ENCODE measurements at places on chromosomes 1 and 21.

DNA sequence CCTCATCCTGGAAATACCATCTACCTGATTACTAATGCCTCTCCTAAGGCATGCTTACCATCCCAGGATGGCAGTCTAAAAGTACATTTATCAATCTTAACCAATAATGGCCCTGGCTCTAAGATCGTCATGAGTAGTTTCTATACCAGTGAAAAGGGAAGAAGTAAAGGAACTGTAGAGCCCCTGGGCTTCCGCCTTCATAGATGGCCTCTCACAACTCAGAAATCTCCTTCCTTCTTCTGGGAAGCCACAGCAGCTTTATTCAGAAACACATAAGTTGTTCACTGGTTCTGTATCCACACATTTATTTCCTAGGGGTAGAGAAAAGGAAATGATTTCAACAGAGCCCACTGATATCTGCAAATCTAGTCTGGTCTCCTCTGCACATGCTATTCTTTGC lies 41.0 kb upstream of the CD5L start:
- no peak for DNase-seq

DNA sequence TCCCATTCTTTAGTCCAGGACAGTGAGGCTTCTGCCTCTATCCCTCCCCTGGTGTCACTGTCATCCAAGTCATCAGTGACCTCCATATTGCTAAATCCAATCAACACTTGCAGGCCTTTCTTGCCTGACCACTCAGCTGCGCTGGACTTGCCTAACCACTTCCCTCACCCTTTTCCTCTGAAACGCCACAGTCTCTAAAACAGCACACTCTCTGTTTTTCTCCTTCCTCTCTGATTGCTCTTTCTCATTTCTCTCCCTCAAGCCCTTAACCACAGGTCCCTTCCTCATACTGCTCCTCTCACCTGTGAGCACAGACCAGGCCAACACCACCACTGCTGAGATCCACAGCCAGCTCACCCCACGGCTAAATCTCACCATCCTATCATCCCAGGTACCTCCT lies 17.5 kb downstream of the TAL1 start:
- DNase-seq, result no peak

- DNase-seq, result no peak
These were observed 5.7 kb downstream of the FBLIM1 start for GRCh38 chr1:15764269-15764764.

DNA sequence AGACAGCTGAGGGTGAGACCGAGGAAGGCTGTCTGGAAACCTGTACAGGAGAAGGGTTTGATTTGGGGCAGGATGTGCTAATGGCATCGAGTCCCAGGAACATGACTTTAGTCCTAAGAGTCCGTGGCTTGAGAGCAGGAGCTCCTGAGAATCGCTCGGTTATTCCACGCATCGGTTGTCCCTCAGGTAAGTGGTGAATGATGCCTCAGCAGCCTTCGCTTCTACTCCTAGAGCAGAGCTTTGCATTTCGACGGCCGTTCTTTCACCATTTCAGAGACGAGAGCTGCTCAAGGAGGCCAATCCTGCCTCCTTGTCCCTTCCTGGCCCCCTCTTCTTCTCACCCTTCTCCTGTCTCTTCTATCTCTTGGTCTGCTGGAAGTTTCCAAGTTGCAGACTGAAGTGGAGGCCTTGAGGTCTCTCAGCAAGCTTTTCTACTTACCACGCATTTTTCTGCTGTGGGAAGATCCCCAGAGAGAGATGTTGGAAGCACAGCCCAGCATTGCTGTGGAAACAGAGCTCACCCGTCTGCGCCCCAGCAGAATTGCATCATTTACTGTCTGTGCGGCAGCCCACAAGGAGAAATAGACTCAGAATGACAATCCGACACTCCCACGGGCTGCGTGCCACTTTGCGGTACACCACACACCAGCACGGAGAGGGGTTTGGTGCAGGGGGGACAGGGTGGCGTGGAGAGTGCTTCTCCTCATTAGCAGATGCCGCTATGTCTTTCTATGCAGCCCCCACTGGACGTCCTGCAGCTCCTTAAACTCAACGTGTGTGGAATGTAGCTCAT lies 270.7 kb upstream of the C1orf174 start:
- DNase-seq, result no peak

- DNase-seq, result peak; percentile 34
These were observed 364.1 kb upstream of the LYPLAL1 start for GRCh38 chr1:218809625-218810024.

DNA sequence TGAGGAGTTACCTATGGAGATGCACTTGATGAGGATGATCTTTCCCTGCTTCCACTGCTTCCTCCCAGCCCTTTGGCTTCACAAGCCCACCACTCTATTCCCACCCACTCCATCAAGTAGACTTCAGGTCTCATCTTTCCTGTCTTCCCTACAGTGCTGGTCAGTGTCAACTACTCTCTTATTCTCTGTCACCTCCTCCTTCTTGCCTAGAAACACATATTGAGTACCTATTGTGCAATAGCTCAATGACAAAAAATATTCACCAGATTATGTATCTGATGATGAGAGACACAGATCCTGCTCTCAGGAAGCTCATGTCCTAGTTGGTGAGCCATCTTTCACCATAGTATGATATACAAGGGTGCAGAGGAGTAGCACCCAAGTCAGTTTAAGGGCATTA lies 82.2 kb upstream of the NFASC start:
- DNase-seq, result no peak

DNA sequence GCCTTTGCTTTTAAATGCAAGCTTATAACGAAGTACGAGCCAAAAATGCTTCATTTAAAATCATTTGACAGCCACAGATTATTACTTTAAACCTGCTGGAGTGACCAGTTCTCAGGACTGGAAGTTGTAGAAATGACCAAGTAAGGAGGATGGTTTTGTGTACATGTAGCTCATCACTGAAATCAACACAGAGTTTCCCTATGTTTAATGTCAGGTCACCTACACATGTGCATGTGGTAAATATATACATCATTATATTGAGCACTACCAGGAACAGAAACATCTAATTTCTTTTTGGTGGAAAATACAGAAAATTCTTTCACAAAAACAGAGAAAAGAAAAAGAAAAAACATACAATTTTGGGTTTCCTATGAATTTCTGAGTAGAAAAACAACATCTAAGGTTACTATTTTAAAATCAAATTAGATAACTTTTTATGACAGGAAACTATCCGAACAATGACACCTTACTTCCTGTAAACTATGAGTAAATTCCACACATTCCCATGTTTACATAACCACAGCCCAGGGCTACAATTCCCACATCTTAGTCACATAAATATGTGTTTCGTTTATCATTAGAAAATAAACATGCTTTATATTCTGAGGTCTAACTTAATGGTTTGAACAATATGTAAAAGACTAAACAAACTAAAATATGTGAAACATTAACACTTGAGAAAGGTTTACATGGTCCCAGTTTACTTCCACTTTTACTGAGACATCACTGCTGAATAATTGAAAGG lies 73.6 kb downstream of the ZNF281 start:
- peak; percentile 88 for DNase-seq

DNA sequence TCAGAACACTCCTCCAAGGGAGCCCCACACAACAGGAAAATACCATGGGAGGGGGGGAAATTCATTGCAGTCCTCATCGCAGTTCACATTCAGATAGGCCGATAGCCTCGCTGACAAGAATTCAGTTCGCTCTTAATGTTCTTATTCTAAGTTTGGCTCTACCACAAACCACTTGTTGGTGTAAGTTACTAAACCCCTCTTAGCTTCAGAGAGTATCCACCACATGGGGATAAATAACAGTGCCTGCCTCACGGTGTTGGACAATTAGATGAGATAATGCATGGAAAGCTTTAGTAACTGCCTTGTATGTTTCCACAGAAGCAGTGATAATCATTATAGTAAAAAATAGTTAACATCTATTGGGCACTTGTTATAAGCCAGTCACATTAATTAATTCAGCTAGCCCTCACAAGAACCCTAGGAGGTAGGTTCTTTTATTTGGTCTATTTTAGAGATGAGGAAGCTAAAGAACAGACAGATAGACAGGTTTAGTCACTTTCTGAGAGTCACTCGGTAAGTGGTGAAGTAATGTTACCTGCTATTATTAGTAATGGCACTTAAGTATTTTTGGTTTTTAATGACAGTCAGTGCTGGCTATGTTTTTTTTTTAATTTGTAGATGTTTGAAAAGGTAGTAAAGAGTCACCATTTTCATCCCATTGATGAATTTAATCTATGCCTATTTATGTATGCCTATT lies 10.1 kb downstream of the VAV3 start:
- no peak for DNase-seq

DNA sequence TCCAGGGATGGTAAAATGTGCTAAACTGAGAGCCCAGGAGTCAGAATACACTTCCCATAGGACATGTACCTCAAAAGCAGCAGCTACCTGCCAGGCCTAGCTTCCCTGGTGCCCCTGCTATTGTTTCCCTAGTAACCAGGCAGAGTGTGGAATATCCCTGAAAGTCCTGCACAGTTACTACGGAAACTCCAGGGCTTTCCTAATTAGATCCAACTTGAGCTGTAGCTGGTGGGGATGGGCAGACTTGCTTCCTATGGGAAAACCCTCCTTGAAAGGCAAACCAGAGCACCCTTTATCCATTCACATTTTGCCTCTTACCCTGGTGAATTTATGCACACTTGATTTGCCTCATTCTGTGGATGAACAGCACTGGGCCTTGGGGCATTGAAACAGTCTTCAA lies 559.9 kb upstream of the PBX1 start:
- no peak for DNase-seq

DNA sequence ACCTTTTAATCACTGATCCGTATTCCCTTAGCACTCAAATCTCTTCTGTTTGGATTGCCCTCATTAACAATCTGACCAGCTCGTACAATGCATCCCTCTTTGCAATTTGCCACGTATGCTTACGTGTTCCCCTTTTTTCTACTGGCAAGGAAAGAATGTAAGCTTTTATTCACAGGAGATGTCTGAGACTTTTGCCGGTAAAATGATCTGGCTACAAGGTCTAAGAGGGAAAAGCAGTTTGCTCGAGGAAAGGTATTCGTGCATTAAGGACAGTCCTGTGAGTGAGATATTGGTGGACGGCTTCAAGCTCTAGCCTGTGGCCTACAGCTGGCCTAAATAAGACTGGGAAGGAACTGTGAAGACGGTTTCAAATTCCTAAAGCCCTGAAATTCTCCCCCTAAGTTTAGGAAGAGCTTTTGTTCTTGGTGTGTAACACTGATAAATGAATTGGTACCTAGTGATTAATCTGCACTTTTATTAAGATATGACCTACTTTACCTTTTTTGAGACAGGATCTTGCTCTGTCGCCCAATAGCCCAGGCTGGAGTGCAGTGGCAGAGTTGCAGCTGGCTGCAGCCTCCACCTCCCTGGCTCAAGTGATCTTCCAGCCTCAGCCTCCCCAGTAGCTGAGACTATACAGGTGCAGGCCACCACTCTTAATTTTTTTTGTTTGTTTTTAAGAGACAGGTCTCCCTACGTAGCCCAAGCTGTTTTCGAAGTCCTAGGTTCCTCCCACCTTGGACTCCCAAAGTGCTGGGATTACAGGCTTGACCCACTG lies 895 bp upstream of the UBR4 start:
- DNase-seq, result peak; percentile 28

DNA sequence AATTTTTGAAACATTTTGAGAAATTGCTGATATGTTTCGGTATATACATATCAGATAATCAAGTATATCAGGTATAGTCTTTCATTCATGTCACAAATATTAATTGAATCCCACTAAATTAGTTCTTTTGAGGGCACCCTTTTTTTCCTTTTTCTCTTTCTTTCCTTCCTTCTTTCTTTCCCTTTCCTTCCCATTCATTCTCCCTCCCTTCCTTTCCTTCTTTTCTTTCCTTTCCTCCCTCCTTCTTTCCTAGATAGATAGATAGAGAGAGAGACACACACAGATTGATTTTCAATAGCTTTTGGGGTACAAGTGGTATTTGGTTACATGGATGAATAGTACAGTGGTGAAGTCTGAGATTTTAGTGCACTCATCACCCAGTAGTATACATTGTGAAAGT lies 5.7 kb downstream of the NSL1 start:
- no peak for DNase-seq

GRCh38 chr1:78790174-78790573 lies 140.5 kb downstream of the IFI44 start:
- no peak for DNase-seq

- DNase-seq, result no peak
These were observed 74.2 kb downstream of the TOMM20 start for GRCh38 chr1:235054466-235054865.

DNA sequence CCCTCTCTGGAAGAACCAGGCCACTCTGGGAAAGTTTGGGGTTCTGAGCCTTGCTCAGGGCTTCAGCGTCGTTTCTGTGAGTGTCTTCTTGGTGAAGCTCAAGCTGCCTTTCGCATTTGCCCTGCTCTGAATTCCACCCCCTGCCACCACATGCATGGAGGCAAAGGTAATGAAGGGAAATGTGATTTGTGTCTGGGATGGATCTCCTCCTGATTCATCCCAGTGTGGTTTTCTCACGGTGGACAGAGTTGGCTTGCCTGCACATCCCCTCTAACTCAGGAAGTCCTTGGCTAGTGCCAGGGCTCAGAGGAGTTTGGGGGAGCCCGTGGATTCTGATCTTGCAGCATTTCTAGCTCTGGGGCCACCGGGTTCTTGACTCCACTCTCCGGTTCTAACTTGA lies 173.6 kb upstream of the RAB4A start:
- DNase-seq, result no peak

- DNase-seq, result no peak
These were observed 1376.2 kb downstream of the NCAM2 start for GRCh38 chr21:22374218-22374969.

DNA sequence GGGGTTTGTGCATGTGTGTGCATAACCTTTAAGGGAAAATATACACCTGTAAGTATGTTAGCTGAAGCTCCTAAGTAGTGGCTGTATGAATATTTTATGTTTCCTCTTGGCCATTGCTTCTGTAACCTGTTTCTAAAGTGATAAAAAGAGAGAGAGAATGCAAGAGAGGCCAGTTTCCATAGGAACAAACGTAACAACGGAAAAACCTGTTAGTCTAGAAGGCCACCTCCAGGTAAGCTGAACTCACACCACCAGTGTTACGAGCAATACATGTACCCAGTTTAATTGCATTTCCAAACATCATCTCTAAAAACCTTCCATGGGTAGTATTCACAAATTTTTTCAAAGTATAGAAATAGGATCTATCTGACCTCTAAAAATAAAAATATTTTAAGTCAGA lies 63.1 kb downstream of the PLPPR4 start:
- no peak for DNase-seq

DNA sequence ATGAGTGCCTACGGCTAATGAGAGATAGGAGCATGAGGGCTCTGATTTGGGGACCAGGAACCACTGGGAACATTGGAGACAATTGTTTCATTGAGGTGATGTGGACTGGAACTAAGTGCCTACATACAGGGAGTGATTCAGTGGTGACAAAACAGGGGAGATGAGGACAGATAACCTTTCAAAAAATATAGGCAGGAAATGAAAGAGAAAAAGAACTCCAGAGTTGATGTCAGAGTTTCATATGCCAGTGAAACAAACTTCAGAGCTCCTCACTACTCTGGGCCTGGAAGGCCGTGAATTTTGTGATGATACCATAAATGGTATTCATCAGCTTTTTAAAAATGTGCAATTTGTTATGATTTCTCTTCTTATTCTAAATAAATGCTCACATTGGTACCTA lies 39.3 kb downstream of the FASLG start:
- DNase-seq, result peak; percentile 39

All from ELR (cell line).